ENCODE measurements at places on chromosomes 5 and 9. TPM values are rescaled to one million over a fixed set of nuclear protein-coding genes. Genes with fewer than 3 reads are reported as not detected.

CYLC2 gene
- not detected for total RNA-seq

- no peak for DNase-seq
Observed at GRCh38 chr9:35026671-35027070, 37.1 kb downstream of the DNAJB5 start.

FIBCD1 gene
- total RNA-seq: not detected

GRCh38 chr5:12614608-12615007 is 710.4 kb upstream of the CTNND2 start:
- no peak for DNase-seq

- DNase-seq: peak; percentile 37
Observed at GRCh38 chr9:136043441-136043991, 51.6 kb downstream of the NACC2 start.

GRCh38 chr5:10949856-10950630 is 189.0 kb upstream of the DAP start:
- DNase-seq: no peak

GRCh38 chr5:173837654-173838053 is 50.5 kb upstream of the CPEB4 start:
- no peak for DNase-seq

DNA sequence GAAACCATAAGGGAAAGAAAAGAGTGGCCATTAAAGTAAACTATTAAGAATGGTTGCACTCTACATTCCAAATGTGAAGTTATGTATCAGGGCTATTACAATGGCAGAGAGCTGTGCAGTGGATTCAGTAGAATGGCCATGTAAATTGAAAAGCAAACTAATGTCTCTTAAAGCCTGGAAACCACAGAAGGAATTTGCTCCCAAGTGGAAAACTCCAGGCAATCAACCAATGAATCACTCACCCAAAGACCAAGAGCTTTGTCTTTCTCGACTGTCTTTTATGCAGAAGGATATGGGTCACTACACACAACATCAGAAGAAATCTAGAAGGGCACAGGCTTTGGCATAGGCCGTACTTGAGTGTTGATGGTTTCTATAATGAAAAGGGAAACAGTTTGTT is 114.9 kb downstream of the TLE1 start:
- DNase-seq: no peak

GRCh38 chr5:136025900-136026299 is 2.9 kb upstream of the TGFBI start:
- no peak for DNase-seq

PDE6A gene
- 0.25 TPM for total RNA-seq

SLC6A18 gene
- not detected for total RNA-seq

DNA sequence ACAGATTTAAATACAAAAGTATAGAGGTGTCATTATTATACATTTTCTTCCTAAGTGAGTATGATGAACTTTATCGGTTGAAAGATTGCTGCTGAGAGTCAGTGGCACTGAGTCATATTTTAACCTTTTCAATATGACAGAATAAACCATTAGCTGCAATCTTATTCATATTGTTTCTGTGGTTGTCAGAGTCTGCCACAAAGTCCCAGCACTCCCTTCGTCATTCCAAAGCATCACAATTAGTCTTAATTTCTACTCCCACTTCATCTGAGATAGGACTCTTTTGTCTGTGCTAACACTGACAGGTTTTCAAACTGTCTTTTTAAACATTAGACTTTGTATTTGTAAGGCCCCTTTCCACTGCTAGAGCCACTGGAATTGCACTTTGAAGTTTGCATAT is 656.9 kb downstream of the MTRR start:
- DNase-seq: no peak

DNA sequence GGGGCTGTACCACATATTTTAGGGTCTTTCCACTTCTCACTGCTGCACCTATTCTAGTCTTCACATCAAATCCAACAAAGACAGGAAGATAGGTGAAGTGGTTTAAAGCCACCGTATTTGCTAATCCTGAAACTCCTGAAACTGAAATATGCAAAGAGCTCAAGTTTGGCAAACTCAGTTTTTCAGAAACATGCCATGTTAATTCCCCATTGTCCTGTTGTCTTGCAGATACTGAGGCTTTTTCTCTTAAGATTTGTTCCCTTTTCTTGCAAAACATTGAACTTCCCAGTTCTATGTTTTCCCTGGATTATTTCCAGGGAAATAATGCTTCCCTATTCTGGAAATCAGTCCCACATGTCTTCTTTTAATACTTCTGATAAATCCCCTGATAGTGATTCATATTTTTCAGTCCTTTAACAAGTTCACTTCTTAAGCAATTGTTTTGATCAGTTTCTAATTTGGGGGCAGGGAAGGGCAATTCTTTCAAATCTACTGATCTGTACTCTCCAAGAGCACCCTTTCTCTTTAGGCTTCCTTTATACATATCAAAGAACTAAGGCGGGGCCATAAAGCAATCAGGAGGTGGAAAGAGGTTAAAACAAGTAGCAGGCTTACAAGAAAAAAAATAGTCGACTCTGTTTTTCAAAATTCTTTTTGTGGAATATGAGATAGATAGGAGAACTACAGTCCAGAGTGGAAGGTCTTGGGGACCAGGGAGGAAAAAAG is 648.5 kb downstream of the BNC2 start:
- no peak for DNase-seq

GRCh38 chr9:19380826-19381075 is 715 bp upstream of the RPS6 start:
- no peak for DNase-seq

GRCh38 chr9:24342457-24342856 is 203.2 kb downstream of the IZUMO3 start:
- no peak for DNase-seq

- DNase-seq: no peak
Observed at GRCh38 chr5:55071413-55071812, 31.0 kb upstream of the GZMA start.

DNA sequence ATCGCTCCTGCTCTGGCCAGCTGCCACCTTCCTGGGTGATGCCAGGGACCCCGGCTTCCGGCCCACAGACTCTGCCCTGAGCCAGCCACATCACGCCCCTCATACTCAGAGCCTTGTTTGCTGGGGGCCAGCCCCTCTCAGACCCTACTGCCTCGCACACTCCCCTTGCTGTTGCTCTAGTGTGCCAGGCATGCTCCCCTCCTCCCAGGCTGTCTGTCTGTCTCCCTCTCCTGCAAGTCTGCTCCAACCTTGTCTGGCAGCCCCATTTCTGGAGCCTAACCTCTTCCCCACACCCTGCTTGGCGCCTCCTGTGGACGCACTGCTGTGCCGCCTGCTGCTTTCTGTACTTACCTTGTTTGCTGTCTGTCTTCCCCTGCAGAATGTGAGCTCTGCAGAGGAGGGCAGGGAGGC is 184.7 kb downstream of the HSPA4 start:
- no peak for DNase-seq

DNA sequence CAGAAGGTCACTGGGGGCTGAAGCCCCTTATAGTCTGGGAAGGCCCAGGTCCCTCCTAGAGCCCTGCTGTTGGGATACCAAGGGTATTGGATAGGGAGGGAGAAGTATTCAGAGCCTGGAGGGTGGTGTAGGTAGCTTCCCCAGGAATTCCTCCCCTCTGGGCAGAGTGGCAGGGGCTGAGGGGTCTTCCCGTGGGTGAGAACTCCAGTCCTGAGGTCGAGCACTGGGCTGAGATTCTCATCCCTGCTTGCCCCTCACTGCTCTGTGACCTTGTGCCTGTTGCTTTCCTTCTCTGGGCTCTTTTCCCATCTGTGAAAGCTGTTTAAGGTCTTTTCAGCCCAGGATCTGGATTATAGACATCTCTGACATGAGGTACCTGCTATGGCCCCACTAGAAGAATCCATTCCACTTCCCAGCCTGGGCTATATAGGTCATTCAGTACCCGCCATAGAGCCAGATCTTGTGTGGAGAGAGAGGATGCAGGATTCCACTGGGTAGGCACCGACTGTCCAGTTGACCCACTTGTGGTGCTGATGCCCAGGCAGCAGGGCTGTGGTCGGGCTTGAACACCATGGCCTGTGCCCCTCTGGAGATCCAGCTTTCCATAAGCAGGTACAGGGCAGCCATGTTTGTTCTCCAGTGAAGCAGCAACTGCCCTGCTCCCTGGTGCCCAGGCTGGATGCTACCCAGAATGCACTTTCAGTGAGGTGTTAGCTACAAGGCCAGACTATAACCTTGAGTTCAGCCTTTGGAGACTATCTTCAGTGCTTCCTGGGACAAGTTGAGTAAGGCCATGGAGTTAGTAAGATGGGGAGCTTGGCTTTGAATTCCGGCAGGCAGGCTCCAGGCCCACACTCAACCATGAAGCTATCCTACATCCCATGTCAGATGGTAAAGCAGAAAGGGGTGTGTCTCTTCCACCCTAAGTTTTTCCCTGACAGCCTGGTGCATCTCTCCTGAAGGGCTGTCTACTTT is 60.1 kb downstream of the AMBP start:
- DNase-seq: peak; percentile 69

- no peak for DNase-seq
Observed at GRCh38 chr5:25948278-25948677, 1090.1 kb downstream of the CDH9 start.

- no peak for DNase-seq
Observed at GRCh38 chr5:126488443-126489065, 65.3 kb downstream of the GRAMD2B start.

PCDHGB2 gene
- 8.3 TPM for total RNA-seq

MUSK gene
- not detected for total RNA-seq

FBP2 gene
- total RNA-seq: not detected

DNA sequence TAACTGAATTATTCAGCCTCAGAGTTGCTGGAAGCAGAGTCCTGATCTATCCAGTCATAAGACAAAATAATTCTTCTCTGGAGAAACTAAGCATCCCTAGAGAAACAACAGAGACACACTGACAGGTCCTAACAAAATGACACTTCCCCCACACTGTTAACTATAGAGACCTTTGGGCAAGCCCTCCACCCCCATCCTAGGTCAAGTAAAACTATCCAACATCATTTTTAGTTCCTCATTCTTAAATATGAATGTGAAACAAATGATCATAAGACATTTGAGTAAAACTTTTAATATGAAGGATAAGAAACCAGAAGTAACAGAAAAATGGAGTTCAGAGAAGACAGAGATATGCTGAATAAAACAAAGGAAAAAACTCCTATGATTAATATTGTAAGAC is 30.9 kb downstream of the CNTLN start:
- DNase-seq: no peak

GRCh38 chr9:83291196-83291595 is 228.3 kb upstream of the RASEF start:
- DNase-seq: no peak

DNA sequence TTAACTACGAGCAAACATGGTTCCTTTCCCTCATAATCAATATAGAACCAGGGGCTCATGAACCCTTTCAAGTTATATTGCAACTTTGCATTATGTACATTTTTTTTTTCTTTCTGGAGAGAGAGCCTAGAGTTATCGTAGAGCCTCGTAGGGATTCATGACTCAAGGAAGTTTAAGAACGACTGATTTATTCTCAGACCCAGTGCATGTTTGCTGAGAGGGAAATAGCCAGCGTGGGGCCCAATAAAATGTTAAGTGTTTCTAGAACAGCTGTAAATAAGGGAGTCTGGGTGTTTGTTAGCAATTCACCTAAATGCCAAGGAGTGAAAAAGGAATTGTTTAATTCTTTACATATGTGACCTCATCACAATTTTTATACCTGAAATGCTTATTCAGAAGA is 119.0 kb upstream of the KLF9 start:
- DNase-seq: no peak

DNA sequence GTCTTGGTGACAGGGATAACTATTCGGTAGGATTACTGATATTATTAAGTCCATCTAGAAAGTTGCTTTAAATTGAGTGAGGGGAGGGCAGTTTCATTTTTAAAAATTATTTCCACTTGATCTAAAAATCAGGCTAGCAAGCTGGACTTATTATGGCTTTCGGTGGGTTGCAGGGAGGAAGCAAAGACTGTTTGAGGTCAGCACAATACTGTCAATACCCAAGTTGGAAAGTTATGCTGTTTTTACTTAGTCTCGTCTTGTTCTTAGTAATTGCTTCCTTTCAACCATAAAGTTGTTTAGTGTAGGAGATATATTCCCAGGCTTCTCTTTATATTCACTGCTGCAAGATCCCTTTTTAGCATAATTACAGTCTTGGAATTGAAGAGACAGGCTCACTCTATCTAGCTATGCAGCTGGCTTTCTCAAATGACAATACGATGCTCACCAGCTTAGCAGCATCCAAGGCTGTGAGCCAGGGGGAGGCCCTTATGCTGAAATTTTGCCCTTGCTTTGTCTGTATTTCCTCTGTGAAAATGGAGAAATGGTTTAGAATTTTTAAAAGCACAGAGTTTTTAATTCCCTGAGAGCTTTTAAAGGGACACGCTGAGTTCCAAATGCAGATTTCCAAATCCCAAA is 68.2 kb upstream of the APC start:
- no peak for DNase-seq

DNA sequence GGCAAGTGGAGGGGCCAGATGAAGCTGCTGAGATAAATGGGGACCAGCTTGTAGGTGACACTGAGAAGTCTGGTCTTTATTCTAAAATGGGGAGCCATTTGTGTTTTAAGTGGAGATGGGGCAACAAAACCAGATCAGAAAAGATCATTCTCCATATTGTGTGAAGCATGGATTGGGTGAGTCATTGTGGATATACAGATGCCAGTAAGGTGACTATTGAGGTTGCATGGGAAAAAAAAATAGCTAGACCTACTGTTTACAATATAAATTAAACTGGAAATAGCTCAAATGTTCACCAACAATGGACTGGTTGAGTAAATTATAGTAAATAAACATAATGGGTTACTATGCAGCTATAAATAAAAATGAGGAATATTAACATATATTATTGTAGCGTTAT is 5.4 kb upstream of the MAP1B start:
- DNase-seq: no peak
